ENCODE measurements at places on chromosomes 7 and 10. TPM values are rescaled to one million over a fixed set of nuclear protein-coding genes. Genes with fewer than 3 reads are reported as not detected.

Gene CPN1
- not detected for total RNA-seq

- peaks cover 12% of the 10 kb centered on the region for H3K4me1 ChIP-seq
- H3K27me3 ChIP-seq = peaks cover 4% of the 10 kb centered on the region
- H3K27ac ChIP-seq = no peak overlapping the region
- no peak overlapping the region for H3K4me3 ChIP-seq
- DNase-seq = no peak
- no peaks in the 10 kb centered on the region for H3K36me3 ChIP-seq
Observed at GRCh38 chr7:132654150-132654549, 77.9 kb upstream of the PLXNA4 start.

Gene SFTPA1
- not detected for total RNA-seq

GRCh38 chr7:343227-343822, 53.4 kb downstream of the FOXL3 start:
- H3K4me3 ChIP-seq = no peak overlapping the region
- no peaks in the 10 kb centered on the region for H3K36me3 ChIP-seq
- H3K27me3 ChIP-seq = no peaks in the 10 kb centered on the region

- H3K36me3 ChIP-seq = no peaks in the 10 kb centered on the region
- H3K4me1 ChIP-seq = no peaks in the 10 kb centered on the region
- no peak overlapping the region for H3K27ac ChIP-seq
- DNase-seq = no peak
- no peak overlapping the region for H3K4me3 ChIP-seq
Observed at GRCh38 chr10:66483966-66484365, 441.9 kb upstream of the LRRTM3 start.

Gene SPDYE6
- total RNA-seq = not detected

Gene HOGA1
- total RNA-seq = 1.2 TPM

DNA sequence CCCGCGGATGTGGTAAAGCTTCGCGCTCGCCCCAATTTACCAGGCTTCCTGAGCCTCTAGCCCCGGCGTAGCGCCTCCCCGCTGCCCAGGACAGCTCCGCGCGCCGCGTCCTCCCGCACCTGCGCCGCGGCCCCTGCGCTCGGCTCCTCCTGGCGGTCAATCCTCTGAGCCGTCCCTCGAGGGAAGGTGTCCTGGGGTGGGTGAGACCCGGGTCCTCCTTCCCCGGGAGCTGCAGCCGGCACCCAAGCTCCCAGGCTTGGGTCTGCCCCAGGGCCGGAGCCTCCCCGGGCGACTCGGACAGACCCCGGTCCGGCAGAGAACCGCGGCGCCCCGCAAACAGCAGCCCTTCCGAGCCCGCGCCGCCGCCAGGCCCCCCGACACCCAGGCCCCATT, 512 bp downstream of the OSBPL3 start:
- H3K4me3 ChIP-seq = peak overlapping the region; percentile 79
- H3K27ac ChIP-seq = no peak overlapping the region
- no peaks in the 10 kb centered on the region for H3K36me3 ChIP-seq
- H3K4me1 ChIP-seq = peaks cover 13% of the 10 kb centered on the region

Gene CYP2E1
- 0.36 TPM for total RNA-seq

- no peak overlapping the region for H3K4me3 ChIP-seq
- no peak overlapping the region for H3K27ac ChIP-seq
- H3K27me3 ChIP-seq = no peaks in the 10 kb centered on the region
- no peaks in the 10 kb centered on the region for H3K4me1 ChIP-seq
Observed at GRCh38 chr10:5855979-5856700, 33.6 kb downstream of the ANKRD16 start.

DNA sequence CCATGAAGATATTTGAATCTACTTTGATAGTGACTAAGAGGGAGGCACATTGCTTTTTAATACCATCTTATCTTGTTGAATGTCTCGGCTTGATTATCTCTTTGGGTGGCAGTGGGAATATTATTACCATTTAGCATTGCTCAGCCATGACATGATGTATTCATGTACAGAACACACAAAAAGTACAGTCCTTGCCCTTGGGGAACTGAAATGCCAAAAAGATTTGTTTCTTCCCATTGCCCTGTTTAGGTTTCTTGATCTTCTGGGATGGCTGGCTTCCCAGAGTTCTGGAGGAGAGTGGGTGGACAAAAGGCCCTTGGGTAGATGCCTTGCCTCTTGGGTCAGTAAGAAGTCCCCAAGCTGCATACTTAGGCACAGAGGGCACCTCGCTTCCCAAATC, 23.8 kb downstream of the SUFU start:
- no peaks in the 10 kb centered on the region for H3K36me3 ChIP-seq
- DNase-seq = no peak
- H3K27me3 ChIP-seq = no peaks in the 10 kb centered on the region
- H3K4me1 ChIP-seq = no peaks in the 10 kb centered on the region
- H3K27ac ChIP-seq = no peak overlapping the region

- H3K27ac ChIP-seq = no peak overlapping the region
- H3K36me3 ChIP-seq = no peaks in the 10 kb centered on the region
- H3K27me3 ChIP-seq = peaks cover 9% of the 10 kb centered on the region
- DNase-seq = no peak
- no peaks in the 10 kb centered on the region for H3K4me1 ChIP-seq
Observed at GRCh38 chr10:16814012-16814411, 3.2 kb downstream of the RSU1 start.
